ENCODE measurements at places on chromosomes 2 and 18.

DNA sequence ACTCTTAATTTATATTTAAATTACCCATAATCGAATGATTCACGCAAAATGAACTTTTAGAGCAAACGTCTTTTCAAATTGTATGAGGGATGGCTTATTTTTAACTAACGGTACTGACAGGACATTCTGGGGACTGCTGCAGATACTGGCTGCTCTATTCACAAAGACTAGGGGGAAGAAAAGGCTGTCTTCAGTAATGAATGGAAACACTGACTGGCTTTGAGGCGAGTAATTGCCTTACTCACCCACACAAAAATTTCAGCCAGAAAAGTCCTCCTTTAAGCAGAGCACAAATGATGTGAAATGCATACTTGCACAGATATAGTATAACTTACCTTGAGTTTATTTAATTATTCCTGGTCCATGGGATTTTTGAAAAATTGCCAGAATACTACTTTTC is 852.6 kb downstream of the DPP10 start:
- DNase-seq = no peak

GRCh38 chr18:47978141-47978540 is 47.7 kb upstream of the SMAD2 start:
- no peak for DNase-seq

GRCh38 chr2:236168110-236169080 is at the start of gene GBX2:
Gene GBX2, minus strand, starts transcription at chr2:236168386. Its CDS starts 415 bp downstream, at chr2:236167971.
- peak; percentile 91 for DNase-seq

- no peak for DNase-seq
Observed at GRCh38 chr2:61585383-61585782, 47.2 kb upstream of the XPO1 start.

DNA sequence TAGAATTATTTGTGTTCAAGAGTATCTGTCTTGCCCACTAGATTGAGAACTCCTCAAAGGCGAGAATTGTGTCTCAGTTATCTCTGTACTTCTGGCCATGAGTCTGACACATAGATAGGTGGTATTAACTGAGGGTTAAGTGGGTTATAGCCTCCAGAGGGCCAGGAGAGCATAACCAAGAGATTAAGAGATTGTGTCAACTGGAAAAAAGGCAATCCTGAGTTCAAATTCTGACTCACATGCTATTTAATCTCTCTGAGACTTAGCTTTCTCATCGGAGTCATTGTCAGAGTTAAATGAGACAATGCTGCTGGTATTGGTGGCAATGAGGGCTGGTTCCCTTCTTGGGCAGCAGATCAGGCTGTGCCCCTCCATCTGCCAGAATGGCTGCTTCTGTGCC is 330.9 kb downstream of the TNS1 start:
- no peak for DNase-seq

DNA sequence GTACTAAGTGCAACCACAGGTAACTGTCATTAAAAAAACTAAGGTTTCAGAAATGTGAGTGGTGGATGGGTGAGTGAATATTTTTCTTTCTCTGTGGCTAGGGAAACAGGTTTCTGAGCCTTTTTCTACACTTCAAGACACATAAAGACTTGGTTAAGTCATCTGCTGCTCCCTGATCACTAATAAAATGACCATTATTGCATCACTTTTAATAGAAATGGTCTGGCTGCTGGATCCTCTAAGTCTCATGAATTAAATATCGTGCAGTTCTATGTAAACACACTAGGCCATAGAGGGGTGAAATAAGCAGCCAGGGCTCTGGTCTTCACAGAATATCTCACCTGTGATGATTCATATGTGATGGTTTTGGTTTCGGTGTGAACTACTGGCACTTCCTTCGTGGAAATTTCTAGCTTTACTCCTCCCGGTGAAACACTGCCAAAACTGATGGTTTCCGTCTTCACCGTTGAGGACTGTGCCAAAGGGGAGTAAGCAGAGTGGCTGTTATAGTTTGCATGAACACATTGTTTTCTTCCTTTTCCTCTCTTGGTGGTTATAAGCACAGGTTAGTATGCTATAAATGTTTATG is 100.4 kb upstream of the ZBTB14 start:
- no peak for DNase-seq

DNA sequence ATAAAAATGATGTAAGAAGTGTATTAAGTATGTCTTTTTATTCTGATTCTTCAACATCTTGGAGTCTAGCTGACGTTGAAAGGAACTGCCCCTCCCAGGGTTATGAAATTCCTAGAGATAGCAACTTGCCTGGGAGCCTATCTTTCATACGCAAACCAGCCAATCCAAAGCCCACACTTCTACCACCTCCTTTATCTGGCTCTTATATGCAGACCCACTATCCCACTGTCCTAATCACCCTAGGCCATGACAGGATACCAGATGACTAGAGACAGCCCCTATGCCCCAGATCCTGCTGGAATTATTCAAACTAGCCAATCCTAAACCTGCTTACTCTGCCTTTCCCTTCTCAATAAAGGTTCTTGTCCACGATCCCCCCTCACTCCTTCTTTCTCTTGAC is 11.8 kb upstream of the CDC42EP3 start:
- DNase-seq = no peak
